ENCODE measurements at places on chromosomes 2 and 18. TPM values are rescaled to one million over a fixed set of nuclear protein-coding genes. Genes with fewer than 3 reads are reported as not detected.
A peak's percentile ranks its signal among the peaks of the same experiment; 100 is the strongest.

Gene KRTCAP3
- polyA plus RNA-seq = 2.9 TPM

Gene TLX2
- not detected for polyA plus RNA-seq

Gene OLA1
- polyA plus RNA-seq = 175 TPM

Gene SIX3
- polyA plus RNA-seq = not detected

Gene GPR55
- polyA plus RNA-seq = 0.04 TPM

Gene LRRC30
- 7.0 TPM for polyA plus RNA-seq

Gene CYTIP
- 3.5 TPM for polyA plus RNA-seq

Gene MALL
- 7.9 TPM for polyA plus RNA-seq

Gene ANKRD29
- 5.0 TPM for polyA plus RNA-seq

Gene HAAO
- polyA plus RNA-seq = 16.4 TPM

Gene RPRM
- 10.5 TPM for polyA plus RNA-seq

Gene SALL3
- polyA plus RNA-seq = not detected

GRCh38 chr2:175840256-175840655, 161.8 kb downstream of the LNPK start:
- DNase-seq = peak; percentile 48

- no peak for DNase-seq
Measured at GRCh38 chr2:100924520-100925451, 77.3 kb upstream of the RPL31 start.

DNA sequence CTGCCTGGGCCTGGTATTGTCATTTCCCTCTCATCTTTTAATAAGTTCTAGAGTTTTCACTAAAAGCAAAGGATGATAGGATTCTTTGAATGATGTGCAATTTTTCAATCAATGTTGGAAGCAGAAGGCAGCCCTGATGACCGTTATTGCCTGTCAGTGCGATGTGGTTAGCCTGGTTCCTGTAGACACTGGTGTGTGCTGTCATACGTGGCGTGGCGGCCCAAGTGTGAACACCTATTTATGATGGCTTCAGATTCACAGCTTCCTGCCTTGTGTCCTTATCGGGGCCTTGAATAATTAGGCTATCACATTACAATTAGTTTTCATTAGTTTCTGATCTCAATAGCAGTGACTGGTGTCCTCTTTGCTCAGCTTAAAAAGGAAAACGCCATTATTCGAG, 218.5 kb downstream of the TPGS2 start:
- no peak for DNase-seq

- no peak for DNase-seq
Measured at GRCh38 chr2:11534071-11534745, 363 bp downstream of the GREB1 start.

DNA sequence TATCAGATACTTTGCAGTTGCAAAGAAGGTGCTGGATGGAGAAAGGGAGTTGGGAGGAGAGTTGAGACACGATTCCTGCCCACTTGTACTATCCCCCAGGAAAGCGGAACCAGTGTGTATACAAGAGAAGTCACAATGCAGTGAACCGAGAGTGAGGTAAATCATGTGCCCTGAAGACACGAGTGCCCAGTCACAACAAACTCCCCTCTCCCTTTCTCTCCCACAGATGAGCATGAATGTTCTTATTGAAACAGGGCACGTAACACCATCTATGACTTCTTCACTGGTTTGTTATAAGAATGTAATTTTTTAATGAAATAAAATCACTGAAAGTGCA, 155.7 kb downstream of the IRS1 start:
- no peak for DNase-seq

DNA sequence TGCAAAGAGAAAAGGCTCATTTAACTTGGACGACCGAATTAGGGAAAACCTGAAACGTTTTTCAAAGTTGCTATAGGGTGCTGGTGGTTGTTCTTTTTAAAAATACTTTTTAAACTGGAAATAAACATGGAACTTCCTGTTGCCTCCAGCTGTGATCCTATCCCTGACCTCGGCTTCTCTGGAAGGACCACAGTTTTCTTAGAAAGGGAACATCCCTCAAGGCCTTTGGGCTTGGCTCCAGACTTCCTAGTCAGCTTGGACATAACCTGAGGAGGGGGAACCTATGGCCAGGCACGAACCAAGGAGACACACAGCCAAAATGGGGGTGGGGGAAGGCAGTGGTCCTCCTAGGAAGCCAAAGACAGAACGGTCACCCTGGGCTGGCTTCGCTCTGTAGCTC, 57.7 kb downstream of the CENPO start:
- peak; percentile 65 for DNase-seq

GRCh38 chr2:33215299-33215698, 261.1 kb upstream of the RASGRP3 start:
- peak; percentile 28 for DNase-seq

DNA sequence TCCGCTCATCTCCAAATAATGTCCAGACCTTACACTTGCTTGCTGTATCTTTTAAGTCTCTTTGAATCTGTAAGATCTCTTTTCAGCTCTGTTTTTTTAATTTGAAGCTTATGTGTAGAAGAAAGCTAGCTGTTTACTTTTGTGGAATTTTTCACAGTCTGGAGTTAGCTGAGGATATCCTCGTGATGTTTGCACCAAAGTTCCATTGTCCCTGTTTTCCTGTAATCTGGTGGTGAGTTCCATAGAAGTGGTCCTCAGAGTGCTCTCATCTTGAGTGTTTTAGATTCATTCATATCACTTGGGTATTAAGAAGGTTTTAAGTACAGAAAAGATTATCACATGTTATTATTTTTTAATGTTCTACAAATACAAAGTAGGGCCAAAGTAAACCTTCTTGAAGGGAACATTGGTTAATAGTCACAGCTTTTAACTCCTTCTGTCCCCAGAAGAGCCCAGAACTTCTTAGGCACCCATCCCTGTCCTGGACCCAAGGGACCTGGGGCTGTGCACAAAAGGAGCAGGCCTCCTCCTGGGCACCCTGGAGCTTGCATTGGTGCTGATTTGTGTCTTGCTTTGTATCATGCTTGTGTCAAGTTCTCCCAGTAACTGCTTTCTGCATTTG, 15.0 kb downstream of the MLPH start:
- no peak for DNase-seq

GRCh38 chr18:55351980-55352714, 235.8 kb downstream of the TCF4 start:
- no peak for DNase-seq

- no peak for DNase-seq
Measured at GRCh38 chr18:77160515-77160914, 27.9 kb upstream of the MBP start.

GRCh38 chr18:2912357-2913299, 65.8 kb downstream of the EMILIN2 start:
- DNase-seq = no peak

DNA sequence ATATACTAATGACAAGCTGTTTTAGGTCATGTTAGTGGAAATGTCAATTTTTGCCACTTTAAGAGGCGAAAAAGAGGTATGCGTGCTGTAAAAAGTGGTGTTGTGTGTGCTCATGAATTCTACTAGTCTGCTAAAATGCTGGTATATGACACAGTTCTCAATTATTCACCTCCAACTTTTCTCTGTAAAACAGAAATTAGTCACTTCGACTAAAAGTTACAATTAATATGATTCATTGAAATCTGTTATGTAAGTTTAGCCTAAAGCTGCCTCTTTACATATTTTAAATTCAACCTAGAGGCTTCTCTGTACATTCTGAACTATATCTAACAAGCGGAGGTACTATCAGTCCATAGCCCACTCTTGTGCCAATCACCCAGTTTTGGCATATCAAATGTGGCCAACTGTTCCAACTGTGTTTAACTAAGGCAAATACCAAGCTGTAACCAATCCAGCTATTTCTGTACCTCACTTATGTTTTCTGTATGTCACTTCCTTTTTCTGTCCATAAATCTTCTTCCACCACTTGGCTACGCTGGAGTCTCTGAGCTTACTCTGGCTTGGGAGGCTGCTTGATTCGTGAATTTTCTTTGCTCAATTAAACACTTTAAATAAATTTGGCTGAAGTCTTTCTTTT, 20.8 kb downstream of the BAZ2B start:
- DNase-seq = peak; percentile 14

GRCh38 chr18:59200787-59201186, 19.2 kb upstream of the GRP start:
- no peak for DNase-seq

DNA sequence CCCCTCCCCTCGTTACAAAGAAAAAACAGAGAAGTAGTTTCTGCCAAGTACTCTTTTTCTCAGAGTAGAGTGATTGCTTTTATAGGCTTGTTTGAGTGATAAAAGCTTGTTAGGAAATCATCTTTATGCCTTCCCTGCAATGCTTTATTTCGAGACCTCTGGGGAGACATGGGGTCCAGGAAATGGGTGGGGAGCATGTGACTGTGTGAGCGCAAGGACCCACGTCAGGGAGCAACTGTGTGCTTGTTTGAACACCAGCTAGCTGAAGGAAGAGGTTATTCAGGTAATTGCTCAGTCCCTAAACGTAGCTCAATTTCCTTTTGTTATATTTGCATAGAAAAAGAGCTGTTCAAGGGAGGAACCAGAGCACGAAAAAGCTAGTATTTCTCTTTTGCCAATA, 187.3 kb downstream of the FAM210A start:
- DNase-seq = peak; percentile 60

DNA sequence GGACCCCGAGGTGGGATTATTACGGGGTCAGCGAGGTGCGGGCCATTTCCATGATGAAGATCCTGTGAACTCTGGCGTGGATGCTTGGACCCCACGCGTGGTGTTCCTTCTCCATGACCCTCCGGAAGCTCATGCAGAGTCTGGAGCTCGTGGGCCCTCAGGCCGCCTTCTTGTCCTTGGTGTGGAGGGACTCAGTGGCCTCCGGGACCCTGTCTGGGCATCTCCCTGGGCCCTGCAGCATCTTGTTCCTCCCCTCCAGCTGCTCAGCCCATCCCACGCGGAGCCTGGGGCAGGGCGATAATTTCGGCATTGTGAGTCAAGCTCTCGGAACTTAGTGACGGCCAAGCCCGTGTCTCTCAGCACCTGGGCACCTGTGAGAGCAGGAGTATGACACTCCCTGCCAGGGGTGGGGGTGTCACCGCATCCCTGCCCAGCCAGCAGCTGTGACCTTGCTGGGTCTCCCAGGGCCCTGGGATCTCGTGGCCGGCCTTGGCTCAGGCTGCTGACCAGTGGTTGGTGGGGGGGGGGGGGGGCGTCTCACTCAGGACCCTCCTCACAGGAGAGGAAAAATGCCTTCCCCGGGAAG, 24.6 kb downstream of the RTP5 start:
- DNase-seq = peak; percentile 31

- no peak for DNase-seq
Measured at GRCh38 chr2:95353613-95354468, 48.7 kb upstream of the FAHD2A start.

GRCh38 chr2:109535217-109535946, 78.4 kb downstream of the SEPTIN10 start:
- DNase-seq = no peak

DNA sequence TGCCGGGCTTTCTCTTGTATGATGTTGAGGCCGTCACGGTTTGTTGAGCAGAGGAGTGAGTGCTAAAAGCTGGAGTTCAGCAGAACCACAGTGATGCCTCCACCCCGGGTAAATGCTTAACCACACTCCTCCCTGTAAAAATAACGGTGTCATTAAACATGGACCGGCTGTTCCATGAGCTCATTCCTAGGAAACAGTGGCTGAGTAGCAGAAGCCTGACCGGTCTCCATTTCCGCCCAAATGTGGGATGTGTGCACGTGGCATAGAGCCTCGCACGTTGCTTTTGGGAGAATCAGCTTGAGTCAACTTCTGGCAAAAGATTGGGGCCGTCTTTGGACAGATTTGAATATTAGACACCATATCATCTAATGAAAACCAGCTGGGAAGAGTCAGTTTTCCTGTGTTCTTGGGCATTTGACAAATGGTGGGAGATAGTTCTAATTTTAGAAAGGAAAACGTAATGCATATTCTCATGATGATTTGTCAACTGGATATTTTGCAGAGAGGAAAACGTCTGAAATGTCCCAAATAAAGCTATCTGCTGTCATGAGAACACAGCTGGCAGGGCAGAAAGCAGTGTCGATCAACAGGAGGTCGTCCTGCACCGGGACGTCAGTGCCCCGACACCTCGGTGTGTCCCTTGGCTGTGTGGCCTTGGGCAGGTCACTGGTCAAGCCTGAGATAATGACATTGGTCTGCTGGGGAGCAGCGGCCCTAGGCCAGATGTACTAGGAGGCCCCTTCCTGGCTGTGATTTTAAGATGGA, 42.4 kb downstream of the LRRFIP1 start:
- DNase-seq = peak; percentile 99

- peak; percentile 44 for DNase-seq
Measured at GRCh38 chr18:48136827-48137373, 206.4 kb upstream of the SMAD2 start.

DNA sequence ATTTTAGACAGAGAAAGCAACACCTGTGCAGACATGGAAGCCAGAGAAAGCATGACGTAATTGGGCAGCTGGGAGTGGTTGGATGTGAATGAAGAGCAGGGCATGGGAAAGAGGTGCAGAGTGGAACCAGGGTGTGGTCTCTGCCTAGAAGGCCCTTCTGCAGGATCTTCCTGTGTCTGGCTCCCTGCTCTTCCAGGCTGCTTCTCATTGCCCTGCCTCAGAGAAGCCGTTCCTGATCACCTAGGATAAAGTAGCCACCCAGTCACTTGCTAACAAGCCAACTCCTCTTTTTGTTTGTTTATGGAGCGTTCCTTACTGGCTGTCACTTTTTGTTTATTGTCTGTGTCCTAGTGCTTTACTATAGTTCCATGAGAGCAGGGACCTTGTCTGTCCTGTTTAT, 28.5 kb downstream of the GALNT1 start:
- peak; percentile 32 for DNase-seq

- no peak for DNase-seq
Measured at GRCh38 chr2:69831354-69831905, 2.0 kb downstream of the GMCL1 start.

GRCh38 chr18:26765498-26765897, 100.0 kb downstream of the AQP4 start:
- no peak for DNase-seq

DNA sequence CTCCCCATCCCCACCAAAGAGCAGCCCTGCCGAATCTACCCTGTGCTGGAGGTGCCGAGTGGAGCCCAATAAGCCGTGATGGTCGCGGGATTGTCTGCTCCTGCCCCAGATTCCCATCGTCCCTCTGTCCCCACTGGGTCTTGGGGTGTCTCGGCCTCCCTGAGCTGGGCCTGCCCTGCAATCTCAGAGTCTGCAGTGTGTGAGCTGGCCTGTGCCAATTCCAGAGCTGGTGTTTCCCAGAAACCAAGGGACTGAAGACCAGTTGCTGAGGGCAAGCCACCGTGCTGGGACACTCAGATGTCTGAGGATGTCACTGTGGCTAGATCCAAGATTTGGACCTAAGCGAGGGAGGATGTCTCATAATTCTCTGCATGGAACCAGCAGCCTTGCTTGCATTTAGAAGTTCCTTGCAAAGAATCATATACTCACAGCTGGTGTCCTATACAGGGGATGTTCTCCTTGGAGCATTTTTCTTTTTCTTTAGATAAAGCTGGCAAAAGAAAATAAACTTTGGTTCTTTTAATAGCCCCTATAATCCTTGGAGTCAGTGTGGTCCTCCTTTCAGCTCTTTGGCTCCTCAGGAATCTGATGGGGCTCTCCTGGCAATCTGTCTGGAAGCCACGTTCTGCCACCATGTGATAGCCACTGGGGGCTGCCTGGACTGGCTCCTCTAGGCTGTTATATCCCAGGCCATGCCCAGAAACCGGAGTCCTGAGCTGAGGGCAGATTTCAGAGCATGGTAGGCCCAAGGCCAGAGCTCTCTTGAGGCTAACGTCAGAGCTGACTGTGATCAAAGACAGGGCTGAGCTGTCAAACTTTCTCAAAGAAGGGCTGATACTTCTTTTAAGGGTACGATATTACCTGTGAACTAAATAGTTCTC, 140.1 kb upstream of the HAAO start:
- DNase-seq = no peak

Data from muscle of leg (tissue), 16 donors.